Renal cortical epithelial cell (primary cell): ENCODE measurements at places on chromosomes 7 and 10.

DNA sequence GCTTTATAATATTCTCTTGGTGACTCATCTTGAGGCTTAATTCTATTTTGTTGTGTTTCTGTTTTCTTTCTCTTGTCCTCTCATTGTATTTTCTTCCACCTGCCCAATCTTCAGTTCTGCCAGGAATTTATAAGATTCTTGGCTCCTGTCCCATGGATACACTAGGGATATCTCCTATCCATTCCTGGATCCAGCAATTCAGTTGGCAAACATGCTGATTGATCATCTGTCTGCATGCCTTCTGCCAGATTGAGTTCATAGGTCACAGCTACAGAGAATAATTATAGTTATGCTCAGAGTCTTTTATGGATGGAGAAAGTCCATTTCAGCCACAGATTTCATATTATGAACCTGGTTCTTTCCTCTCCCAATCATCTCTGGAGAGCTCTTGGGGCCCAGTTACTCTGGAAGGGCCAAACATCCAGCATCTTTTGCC, 140.4 kb upstream of the MAGI2 start:
- DNase-seq, result peak; percentile 2

DNA sequence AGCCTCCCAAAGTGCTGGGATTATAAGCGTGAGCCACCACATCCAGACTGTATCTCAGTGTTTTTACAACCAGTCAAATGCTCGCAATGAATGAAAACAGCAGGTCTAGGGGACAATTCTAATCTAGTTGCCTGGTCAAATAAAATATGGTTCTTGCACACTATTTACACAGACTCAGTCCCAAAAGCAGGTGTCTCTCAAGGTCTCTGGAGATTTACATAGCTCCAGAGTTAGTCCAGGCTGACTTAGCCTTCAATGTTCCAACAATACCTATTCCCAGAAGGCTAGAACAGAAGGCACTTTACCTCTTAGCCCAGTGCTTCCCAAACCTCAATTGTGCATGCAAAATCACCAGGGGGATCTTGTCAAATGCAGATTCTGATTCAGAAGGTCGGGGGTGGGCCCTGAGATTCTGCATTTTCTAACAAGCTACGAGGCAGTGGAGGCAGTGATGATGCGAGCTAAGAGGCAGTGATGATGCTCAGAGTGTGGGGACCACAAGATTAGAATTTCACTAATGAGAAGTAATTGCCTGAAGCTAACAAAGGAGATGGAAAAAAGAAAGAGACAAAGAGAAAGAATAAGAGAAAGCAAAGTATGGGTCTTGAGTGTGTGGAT, 6.4 kb downstream of the KIAA1549 start:
- no peak for DNase-seq

DNA sequence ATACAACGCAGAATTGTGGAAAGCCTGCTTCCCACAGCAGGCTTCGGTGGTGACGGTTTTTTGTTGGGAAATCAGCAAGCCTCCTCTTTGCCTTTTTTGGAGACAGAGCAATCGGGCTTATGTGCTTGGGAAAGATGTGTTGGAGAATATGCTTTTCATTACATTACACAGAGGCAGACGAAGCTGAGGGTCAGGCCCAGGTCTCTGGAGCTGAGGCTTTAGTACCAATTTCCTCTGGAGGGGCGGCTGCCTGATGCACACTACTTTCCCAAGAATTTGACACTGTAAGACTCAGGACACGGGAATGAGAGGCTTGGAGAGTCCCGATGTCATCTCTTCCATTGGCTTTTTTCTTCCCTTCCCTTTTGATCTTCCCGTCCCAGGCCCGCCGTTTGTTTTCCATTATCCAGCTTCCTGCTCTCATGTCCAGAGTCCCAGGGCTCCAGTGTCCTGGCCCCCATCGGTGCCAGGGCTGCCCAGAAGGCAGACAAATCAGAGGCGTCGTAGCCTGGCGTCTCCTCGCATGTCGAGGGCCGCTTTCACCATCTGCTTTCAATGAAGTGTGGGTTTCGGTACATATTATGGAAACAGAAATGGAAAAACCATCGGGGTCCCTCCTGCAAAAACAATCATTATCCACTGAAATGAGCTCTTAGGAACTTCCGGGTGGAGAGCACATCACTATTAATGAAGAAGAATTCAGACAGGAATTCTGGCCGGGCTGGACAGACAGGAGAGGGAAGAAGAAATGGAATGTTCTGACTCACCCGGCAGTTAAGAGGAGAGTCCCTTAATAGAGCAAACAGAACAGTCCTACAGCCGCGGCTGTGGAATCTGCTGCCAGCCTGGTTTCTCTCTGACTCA, 123.0 kb upstream of the JCAD start:
- peak; percentile 85 for DNase-seq

DNA sequence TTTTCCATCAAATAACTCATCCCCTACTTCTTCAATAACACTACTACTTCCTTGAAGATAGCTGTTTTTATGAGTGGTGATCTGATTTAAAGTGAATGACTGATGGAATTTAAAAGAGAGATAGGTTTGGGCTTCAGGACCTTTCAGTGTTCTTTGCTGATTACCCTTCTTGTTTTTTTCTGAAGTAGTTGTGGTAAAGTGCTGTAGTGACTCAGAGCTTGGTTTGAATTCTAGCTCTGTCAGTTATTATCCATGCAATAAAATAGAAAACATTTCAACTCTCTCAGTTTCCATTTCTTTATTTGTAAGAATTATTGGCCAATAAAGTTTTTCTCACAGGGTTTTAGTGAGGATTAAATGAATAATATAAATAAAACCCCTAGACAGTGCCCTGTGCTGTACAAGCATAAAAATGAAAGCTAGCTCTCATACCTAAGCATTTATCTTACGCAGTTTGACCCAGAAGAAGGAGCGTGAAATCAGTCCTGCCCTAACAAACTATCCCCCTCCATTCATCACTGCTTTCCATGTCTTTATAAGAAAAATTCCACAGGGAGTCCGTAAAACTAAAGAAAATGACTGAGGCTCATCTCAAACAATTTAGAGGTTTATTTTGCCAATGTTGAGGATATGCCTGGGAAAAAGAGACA, 25.1 kb upstream of the AKAP9 start:
- peak; percentile 35 for DNase-seq

DNA sequence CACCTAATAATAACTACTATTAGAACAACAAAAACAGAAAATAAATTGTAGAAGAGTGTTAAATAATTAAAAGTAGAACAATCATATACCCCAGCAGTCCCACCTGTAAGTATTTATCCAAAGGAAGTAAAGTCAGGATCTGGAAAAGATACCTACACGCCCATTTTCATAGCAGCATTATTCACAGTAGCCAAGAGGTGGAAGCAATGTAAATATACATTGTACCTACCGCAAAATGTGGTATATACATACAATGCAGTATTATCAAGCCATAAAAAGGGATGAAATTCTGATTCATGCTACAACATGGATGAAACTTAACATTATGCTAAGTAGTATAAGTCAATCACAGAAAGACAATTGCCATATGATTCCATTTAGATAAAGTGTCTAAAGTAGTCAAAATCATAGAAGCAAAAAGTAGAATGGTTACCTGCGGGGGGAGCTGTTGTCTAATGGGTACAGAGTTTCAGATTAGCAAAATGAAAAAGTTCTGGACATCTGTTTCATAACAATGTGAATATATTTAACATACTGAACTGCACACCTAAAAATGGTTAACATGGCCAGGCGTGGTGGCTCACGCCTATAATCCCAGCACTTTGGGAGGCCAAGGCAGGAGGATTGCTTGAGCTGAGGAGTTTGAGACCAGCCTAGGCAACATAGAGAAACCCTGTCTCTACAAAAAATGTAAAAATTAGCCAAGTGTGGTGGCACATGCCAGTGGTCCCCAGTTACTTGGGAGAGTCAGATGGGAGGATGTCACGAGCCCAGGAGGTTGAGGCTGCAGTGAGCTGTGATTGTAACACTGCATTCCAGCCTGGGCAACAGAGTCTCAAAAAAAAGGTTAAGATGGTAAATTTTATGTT, 6.0 kb upstream of the TMED4 start:
- DNase-seq, result peak; percentile 57

DNA sequence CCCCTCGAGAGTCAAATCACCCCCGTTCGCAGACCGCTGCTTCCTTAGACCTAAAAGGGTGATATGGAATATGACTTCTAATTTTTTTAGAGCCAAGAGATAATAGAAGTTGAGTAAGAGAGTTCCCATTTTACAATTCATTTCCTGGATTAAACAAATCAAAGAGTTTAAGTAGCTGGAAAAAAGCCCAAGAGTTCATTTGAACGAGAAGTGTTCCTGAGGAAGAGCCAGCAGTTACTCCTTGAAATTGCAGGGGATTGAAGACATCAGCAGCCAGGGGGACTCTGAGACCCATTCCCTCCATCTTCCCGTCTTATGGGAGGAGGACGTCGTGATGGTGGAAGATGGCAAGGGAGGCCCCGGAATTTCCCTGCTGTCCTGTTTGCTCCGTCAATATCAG, 277.0 kb downstream of the WDR11 start:
- no peak for DNase-seq
